ENCODE measurements at places on chromosomes 12 and 14.

DNA sequence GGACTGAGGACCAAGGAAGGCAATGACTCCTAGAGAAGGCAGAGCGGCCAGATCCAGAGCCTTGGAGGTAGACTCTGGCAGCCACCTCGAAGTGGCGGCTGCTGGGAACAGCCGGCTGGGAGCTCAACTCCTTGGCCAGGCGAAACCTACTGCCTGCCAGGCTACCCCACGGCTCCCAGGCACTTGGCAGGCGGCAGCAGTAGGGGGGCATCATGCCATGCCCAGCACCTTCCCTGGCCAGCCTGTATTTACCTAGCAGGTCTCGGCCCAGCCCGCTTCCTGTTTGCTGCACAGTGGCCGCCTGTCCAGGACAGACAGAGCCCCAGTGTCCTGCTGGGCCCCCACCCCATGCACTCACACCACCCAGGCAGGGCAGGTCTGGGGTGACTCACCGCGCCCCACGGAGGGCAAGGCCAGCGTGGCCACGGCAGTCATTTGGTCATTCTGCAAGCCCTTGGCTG lies 10.2 kb downstream of the TRPV4 start:
- no peak for DNase-seq

DNA sequence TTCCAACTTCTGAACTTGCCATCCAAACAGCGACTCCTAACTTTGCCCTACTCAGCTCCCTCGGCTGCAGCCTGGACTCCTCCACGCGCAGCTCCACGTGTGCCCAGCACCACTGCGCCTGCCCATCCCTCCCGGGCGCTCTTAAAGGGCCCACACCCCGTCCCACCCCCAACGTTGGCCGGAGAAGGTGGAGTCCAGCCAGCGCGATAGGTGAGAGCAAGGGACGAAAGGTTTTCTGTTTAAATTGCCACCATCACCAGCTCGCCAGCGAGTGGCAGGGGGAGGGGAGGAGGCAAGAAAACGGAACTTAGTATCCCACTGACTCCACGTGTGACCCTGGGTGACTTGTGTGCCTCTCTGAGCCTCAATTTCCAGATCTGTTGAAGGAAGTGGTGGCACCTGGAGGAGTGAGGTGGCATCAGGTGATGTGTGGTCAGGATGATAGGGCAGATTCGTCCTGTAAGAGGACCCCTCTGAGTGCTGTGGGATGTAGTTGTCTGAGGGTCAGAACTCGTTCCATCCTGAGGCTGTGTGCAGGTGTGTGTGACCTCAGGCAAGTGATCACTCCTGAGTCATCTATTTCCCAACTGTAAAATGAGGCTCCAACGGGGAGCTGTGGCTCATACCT lies 59.7 kb downstream of the TRPV4 start:
- no peak for DNase-seq

DNA sequence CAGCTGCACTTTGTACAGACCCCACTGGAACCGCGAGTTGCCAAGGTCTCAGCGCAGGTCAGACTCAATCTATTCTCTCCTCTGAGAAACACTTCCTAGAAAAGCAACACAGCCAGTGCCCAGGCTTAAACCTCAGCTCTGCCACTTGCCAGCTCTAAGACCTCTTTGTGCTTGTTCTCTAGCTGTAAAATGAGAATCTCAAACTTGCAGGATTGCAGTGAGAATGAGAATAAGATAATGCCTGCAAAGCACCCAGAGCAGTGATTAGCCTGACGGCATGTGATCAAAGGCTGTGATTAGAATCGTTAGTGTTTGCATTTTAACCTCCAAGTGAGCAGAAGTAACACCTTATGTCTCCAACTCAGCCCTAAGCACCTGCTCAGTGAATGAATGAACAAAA lies 21.3 kb downstream of the ANO2 start:
- no peak for DNase-seq

DNA sequence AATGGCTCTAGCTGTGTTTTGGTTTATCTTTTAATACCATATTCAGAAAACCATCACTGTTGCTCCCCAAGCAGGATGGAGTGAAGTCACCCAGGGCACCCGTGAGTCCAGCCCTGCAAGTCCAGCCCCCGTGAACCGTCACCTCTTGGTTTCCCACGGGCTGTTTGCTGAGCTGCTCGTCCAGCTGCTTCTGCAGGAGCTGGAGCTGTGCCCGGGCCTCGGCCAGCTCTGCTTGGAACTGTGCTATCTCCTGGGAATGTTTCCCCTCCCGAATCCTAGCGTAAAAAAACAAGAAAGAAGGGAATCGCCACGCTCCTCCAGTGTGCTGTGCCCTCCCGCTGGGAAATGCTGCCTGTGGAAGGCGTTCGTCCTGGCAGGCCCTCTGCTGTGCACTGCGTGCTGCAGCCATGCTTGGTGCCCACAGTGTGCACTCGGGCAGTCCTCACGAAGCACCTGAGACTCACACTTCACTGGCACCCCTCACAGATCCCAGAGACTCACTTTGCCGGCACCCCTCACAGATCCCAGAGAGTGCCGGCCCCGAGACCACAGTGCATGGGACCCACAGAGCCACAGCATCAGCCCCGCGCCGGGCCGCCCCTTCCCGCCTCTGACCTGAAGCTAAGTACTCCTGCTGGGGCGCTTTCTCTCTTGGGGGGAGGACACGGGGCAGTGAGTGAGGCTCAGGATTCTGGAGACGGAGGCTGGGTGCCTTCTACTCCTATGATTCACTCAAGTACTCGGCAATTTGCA lies 15.4 kb upstream of the ANKLE2 start:
- DNase-seq = no peak

- no peak for DNase-seq
These were observed 1455.6 kb upstream of the TMEM132C start for GRCh38 chr12:126811391-126811790.

DNA sequence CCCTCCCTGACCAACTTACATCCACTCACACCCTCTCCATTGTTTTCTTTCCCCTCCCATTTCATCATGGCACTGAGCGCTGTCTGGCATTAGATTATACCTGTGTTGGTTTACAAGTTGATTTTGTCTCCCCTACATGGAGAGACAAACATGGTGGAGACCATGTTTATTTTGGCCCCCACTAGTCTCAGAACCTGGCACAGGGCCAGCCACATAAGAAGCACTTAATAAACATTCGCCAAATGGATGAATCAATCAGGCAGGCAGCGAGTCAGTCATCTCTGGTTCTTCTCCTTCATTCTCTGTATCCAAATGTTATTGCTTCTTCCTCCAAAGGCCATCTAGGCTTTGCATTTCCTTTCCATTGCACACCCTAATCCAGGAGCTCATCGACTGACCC lies 177.4 kb downstream of the DPF3 start:
- DNase-seq = no peak

DNA sequence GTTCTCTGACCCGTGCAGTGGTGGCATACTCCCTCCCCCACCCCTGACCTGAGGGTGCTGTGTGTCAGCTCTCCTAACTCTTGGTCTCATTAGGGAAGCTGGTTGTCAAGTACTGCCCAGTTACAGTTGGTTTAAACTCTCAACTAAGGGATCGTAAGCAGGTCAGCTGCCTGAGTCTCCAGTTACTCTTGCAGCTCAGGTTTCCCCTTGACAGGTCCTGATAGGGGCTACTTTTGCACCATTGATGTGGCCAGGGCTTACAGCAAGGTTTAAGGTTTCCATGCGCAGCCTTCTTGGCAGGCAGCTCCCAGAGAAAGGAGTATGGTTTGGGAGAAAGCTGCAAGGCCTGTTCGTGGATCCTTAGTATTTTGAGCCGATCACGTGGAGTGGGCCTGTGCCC lies 74.5 kb downstream of the ETV6 start:
- DNase-seq = no peak

GRCh38 chr14:92561906-92562479 lies 48.4 kb downstream of the RIN3 start:
- no peak for DNase-seq

DNA sequence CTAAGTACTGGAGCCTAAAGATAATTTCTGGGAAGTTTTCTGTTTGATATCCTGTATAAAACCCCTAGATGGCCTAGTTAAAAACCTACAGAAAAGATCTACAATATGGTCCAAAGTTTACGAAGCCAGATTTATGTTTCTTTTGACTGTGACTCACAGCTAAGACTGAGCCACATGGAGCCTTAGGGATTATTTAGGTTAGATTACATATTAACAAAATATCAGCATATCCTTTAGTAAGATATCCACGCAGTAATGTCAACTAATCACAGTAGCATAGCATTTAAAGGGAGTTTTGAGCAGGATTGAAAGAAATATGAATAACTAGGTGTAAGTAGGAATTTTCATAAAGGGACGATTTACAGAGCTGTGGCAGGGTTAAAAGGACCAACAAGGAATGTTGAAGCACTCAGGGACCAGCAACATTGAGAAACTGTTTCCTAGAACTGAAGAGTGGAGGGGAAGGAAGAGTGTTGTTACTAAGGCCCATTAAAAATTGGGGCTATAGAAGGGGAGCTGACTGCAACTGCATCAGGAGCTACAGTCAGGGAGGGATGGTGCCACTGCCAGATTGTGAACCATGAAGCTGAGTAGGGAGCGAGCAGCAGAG lies 155.5 kb downstream of the DACT1 start:
- no peak for DNase-seq

DNA sequence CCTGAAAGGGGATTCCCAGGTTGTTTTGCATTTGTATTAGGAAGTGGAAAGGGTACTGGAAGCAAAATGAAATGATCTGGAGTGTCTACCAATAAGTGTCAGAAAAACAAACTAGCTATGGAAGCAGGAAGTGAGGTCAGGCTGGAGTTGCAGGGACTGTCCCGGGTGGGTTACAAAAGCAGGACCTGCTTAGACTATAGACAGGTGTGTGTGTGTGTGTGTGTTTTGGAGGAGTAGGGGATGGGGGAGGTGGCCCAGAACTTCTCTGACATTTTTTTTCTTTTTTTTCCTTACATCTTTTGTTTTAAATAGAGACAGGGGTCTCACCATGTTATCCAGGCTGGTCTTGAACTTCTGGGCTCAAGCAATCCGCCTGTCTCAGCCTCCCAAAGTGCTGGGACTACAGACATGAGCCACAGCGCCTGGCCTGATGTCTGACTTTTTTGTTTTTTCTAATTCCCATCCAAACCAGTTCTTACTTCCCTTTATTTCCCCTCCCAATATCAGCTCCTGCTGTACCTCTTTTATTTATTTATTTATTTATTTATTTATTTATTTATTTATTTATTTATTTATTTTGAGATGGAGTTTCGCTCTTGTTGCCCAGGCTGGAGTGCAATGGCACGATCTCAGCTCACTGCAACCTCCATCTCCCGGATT lies 512 bp upstream of the RND1 start:
- DNase-seq = no peak

- no peak for DNase-seq
These were observed 89.5 kb downstream of the RFLNA start for GRCh38 chr12:124384299-124384894.

DNA sequence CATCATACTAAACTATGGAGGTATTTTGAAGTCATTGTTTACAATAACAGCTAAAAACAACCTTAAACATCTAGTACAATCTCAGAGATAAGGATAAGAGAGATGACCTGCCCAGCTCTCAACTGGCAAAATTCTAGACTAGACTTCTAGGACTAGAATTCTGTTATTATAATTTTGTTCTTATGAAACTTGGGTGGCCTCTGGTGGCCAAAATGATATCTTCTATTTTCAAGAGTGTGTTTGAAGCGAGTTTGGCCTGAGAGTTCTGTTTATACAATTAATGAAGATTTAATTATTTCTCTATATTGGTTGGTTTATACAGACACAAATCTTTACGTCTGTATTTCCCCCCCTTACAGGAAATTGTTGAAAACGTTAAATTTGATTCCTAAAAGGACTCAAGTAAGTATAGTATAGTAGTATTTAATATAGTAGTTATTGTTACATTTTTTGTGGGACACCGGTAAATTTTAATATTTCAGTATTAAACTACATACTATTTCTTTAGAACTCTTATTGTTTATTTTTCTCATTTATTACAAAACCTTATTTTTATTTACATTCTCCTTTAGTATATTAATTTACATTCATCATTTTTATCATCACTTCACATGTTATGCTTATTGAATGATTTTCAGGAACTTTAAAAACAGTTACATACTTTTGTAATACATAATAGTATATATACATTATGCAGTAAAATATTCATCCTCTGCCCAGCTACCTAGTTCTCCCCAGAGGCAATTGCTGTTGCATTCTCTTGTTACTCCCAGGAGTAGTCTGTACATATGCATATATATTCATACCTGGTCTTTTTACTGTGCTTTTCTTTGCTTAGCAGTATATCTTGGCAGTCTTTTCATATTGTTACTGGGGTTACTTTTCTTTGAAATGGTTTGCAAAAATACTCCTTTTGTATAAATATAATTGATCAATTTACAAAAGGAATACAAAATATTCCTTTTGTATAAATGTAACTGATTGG lies 6.6 kb downstream of the PPHLN1 start:
- no peak for DNase-seq

- no peak for DNase-seq
These were observed 32.1 kb downstream of the SNRNP35 start for GRCh38 chr12:123490089-123490488.

- no peak for DNase-seq
These were observed 69.8 kb upstream of the PYGL start for GRCh38 chr14:51014086-51014485.

GRCh38 chr14:105911006-105911847 lies 384.8 kb downstream of the TMEM121 start:
- no peak for DNase-seq

GRCh38 chr14:76812093-76812421 lies 625 bp downstream of the ANGEL1 start:
- DNase-seq = no peak

- DNase-seq = no peak
These were observed 4.4 kb upstream of the TMTC2 start for GRCh38 chr12:82682326-82682725.

DNA sequence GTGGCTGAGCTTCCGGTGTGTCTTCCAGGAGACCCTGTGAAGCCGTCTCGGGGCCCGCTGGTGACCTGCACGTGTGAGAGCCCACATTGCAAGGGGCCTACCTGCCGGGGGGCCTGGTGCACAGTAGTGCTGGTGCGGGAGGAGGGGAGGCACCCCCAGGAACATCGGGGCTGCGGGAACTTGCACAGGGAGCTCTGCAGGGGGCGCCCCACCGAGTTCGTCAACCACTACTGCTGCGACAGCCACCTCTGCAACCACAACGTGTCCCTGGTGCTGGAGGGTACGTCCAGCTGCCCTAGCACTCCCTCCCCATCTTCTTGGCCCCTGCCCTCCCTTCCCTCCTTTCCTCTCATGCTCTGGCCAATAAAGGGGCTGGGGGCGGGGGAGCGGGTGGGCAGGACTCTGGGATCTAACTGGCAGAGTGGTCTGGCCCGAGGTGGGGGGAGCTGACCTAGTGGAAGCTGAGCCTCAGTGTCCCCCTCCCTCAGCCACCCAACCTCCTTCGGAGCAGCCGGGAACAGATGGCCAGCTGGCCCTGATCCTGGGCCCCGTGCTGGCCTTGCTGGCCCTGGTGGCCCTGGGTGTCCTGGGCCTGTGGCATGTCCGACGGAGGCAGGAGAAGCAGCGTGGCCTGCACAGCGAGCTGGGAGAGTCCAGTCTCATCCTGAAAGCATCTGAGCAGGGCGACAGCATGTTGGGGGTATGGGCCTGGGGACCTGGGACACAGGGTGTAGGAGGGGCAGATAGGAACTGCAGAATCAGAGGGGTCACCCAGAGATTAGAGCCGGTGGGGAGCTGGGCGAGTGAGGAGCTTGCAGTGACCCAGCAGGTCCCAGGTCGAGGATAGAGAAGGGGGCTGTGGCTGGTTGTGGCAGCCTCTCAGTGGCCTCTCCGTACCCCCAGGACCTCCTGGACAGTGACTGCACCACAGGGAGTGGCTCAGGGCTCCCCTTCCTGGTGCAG lies 6.0 kb downstream of the ACVRL1 start:
- DNase-seq = no peak

- peak; percentile 51 for DNase-seq
These were observed 486 bp upstream of the AKT1 start for GRCh38 chr14:104795781-104796686.

All from stimulated activated CD4-positive, alpha-beta T cell treated with anti-CD3 and anti-CD28 coated beads, Interleukin-2, amount 100 ng/mL, for 48 hours (primary cell).